ENCODE measurements at places on chromosomes 3 and 15.

- DNase-seq, result no peak
Measured at GRCh38 chr3:55333923-55334322, 153.2 kb downstream of the WNT5A start.

GRCh38 chr15:63156755-63157117 is 541 bp downstream of the RPS27L start:
- no peak for DNase-seq

GRCh38 chr3:195895078-195895860 is 13.1 kb downstream of the TNK2 start:
- no peak for DNase-seq

DNA sequence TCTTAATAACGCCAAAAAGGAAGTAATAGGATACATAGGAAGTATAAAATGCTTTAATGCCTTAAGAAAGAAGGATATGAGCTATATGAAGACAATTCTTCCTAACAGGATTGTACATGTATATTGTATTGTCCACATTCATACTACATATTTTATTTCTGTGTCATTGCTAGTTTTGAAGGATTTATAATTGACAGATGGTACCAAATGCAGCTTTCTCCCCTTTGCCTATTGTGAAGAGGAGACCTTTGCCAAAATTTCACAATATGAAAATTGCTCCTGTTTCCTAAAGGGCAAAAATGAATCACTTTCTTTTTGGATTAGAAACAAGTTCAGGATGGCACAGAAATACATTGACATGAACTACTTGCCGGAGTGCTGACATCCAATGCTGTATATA is 34.8 kb upstream of the EOMES start:
- DNase-seq, result no peak

DNA sequence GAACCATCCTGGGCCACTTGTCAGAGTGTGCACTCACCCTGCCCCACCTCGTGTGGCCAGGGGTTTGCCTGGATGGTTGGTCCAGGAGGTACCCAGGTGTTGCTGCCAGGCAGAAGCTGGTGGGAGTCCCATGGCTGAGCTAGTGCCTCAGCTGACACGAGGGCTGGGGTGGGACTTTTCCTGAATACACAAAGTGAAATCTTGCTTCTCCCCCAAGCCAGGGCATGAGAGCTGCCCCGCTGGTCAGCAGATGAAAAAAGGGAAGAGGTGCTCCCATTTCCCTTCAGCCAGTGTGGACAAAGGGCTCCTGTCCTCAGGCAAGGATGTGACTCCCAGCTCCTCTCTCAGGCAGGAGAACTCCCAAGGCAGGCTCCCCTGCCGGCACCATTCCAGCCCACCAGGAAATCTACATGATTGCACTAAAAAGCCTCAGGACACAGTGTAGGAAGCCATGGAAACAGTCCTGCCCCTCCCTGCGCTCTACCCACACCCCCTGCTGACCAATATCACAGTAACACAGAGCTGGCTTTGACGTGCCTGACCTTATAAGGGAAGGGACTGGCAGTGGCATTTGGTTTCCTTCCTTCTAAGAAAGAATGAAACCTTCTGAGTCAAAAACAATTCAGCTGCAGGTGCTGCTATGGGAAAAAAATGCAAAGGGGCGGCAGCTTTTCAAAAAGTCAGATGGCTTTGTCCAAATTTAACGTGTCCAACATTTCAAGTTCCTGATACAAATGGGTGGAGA is 33.9 kb downstream of the MYO5C start:
- no peak for DNase-seq

- DNase-seq, result no peak
Measured at GRCh38 chr3:72628065-72628464, 220.2 kb downstream of the SHQ1 start.

Measured in CMK (cell line).